ENCODE measurements at places on chromosomes 7 and 10.

DNA sequence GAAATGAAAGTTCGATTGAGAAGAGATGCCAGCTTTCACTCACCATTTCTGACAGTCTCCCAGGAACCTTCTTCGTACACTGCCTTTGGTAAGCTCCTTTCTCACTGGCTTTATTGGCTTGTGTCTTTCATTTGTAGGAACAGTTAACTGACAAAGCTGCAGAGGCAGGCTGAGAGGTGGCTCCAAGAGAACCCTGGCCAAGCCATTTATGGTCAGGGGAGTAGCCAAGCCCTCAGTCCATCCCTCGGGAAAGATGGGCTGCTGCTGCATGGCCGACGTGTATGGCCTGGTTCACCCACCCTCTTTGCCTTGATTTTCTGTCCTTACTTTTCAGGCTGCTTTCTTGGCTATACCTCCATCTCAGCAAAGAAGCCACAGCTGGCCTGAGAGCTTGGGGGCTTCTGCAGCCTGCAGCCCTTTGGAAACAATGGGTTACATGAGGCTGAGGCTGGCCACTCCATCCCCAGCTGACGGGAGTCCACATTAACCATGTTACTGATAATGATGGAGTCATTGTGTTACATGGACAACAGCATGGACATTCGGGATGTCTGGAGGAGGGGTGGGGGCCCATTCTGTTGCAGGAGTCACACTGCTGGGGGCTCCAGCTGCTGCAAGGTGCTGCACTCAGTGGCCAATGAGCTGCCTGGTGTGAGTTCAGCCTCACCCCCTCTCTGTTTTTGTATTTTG, at the start of gene OPALIN:
OPALIN (minus strand) TSS at position 152 of the 690 bp plus-strand sequence; CDS start at position 46, 106 bp downstream.
- no peak for DNase-seq

DNA sequence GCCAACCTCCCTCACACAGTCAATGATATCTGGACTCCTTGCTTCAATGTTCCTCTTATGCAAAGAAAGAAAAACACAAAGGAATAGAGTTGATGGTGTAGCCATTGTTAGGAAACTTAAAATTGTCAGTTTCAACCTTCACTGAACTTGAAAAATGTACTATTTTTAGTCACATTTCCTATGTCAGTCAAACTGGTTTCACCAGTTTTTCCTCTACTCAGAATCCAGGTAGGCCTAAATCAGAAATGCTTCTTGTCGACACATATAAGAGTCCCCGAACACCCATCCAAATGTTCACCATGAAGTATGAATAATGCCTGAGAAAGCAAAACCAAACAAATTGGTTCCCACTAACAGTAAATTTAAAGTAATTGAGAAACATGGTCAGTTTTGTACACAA, 42.4 kb upstream of the ZMYND11 start:
- DNase-seq, result no peak

- no peak for DNase-seq
These were observed 122.8 kb upstream of the CTTNBP2 start for GRCh38 chr7:117995850-117996650.

- DNase-seq, result no peak
These were observed 255.4 kb upstream of the MYO3A start for GRCh38 chr10:25678666-25679065.

DNA sequence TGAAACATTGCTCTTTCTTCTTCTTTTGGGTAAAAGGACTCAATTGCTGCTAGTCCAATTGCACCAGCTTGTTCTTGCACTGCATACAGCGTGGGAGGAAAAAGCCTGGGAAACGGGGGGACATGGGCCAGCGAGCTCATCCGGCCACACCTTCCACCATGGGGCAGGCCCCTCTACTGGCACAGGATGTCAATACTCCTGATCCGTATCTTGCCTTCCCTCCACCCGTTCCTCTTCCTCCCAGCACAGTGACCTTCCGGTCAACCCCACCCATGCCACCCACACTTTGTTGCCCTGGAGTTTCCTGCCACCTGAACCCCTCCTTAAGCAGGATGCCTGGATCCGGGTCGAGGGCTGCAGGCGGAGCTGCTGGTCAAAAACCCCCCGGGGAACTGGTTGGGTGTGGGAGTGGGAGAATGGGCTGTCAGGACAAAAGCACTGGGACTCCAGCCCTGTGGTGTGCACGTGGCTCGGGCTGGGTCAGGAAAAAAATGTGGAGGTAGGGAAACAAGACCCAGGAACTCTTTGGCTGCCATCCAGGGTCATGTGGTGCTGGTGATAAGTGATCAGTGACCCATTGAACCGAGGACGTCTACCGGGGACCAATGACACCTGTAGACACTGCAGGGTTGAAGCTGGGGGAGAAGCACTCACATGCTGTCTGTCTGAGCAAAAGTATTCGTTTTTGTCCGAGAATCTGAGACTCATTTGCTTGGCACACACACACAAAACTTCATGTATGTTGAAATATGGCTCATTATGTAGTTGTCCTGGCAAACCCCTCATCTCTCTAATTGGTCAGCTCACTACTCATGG, 8.1 kb downstream of the IL2RA start:
- no peak for DNase-seq

- DNase-seq, result no peak
These were observed 615.2 kb upstream of the FOXK1 start for GRCh38 chr7:4066626-4067475.

- DNase-seq, result no peak
These were observed 11.7 kb upstream of the GPR141 start for GRCh38 chr7:37671876-37672275.

DNA sequence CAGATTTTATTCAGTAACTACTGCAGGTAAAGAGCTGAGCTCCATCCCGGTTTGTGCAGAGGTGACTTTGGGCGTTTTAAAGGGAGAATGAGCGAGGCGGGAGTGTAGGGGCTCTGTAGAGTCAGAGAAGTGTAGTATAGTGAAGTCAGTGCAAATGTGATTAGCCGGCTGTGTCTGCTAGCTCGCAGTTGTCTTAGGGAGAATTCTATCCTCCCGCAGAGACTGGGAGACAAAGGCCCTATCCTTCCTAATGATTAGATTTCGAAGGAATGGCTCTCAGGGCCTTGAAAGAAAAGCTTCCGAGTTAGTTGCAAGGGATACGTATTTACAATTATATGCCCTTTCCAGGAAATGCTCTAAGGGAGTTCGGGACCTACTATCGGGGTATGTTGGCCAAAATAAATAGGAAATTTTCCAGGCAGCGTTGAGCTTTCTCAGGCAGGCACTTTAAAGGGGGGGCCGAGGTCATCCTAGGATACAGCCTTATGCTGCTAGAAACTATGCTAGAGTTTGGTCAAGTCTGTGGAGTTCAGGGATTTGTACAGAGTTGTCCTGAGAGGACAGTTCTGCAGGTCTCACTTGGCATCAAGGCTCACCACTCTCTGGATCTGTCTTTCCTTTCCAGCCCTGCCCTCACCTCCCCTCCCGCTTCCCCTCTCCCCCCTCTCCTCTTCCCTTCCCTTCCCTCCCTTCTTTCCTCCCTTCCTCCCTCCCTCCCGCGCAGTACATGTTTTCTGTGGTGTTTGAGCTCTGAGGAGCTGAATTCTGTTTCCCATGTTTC, 825 bp downstream of the MRPL32 start:
- DNase-seq, result no peak

DNA sequence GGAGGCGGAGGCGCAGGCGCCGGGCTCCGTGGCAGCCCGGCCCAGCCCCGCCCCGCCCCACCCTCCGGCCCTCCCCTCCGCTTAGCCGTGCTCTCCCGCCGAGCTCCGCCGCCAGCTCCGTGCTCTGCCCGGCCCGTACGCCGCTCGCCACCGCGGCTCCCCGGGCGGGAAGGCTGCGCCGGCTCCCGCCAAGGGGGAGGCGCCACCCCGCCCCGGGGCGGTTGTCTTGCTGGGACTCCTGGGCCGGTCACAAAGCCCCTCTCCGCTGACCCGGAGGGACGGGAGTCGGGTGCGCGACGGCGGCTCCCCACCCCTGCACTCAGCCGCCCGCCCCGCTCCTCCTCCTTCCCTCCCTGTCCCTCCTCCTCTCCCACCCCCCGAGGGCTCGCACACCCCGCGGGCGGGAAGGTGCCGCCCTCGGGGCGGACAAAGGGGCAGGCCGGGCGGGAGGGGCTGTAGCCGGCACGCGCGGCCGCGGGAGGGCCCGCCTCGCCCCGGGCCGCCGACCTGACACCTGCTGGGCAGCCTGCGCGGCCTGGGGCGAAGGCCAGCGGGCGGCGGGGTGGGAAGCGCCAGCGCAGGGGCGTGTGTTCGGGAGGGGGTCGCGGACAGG, 11.5 kb upstream of the SP8 start:
- no peak for DNase-seq

DNA sequence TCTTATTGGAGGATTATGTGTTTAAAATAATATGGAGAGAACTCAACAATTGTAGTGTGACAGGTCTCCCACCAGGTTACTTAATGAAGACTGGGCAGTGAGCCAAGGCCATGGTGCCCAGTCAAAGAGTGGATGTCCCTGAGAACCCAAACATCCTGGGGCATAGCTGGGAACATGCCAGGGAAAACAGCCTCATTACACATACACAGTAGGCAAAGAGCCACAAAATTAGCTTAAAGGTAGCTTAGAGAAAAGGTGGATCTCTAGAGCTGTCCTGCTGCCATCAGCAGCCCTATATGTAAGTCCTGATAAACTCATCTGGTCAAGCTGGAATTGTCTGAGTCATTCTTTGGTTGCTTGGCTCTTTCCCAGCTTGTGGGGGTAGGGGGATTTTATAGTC, 287.8 kb downstream of the PHF14 start:
- DNase-seq, result no peak

DNA sequence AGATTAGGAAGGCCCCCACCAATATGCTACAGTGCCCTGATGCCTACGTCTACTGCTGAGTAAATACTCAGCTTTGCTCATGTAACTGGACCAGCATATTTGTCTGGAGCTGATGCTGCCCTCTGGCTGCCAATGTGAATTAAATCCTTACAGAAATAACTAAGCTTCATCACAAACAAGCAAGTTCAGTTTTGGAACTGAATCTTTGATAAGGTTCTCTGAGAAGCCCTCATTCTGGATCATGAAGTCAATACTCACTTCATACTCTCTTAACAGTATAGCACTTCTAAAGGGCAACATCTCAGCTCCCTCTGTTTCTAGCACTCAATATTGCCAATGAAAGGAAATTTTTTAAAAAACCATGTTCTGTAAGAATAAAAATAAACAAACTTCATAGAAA, 246.7 kb downstream of the ETV1 start:
- no peak for DNase-seq

GRCh38 chr10:49360271-49361177, 35.4 kb downstream of the DRGX start:
- no peak for DNase-seq

DNA sequence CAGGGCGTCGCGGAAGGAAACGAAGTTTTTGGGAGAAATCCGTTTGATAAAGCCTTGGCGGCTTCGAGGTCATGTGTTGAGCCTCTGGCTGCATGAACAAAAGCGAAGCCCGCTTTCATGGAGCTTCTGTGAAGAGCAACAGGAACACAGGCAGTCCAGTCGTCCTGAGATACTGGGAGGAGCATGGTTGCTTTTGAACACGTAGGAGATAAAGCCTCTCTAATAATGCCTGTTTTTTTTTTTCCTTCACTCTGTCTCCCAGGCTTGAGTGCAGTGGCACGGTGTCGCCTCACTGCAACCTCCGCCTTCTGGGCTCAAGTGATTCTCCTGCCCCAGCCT, 473 bp upstream of the ZNF32 start:
- no peak for DNase-seq

DNA sequence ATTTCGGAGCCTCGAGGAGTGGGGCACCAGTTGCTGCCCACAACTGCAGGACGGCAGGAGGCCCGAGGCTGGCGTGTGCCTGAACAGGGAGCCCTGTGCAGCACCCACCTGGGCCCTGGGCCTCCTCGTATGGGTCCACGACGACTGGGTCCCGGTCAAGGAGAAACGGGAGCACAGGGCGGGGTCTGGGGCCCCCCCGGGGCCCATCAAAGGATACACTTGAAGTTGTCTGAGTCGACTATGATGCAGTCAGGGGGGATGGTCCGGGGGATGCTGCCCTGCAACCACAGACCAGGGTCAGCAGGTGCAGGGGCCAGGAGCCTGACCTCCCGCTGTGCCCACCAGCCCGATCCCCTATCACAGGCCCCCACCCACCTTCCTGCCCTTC, 28.5 kb upstream of the NKX6-2 start:
- no peak for DNase-seq

DNA sequence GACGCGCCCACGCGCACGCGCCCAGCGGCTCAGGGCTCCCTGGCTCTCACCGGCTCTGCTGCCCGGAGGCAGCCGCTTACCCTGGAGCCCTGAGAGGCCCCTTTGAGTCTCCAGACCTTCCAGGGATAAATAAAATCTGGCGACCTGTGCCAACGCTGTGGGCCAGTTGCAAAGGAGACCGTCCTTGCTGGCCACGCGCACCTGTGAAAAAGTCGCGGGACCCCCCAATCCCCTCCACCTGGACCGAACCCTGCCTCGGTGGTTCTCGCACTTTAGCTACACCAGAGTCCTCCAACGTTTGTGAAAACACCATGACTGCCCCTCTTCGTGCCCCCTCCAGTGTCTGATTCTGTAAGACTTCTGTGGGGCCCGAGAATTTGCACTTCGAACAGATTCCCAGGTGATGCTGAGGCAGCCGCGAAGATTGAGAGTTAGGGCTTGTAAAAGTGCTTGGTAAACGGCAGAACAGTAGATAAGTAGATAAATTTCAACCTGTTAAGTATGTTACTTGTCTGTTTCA, 102.4 kb upstream of the SVIL start:
- no peak for DNase-seq

- DNase-seq, result no peak
These were observed 113.4 kb downstream of the DIP2C start for GRCh38 chr10:576130-576465.

- DNase-seq, result no peak
These were observed 296.0 kb upstream of the MKI67 start for GRCh38 chr10:128422190-128422589.

- DNase-seq, result no peak
These were observed 22.8 kb downstream of the LRRC17 start for GRCh38 chr7:102935450-102936115.

GRCh38 chr10:74827045-74827441, 643 bp downstream of the KAT6B start:
- DNase-seq, result no peak

- DNase-seq, result peak; percentile 31
These were observed 166.3 kb downstream of the NEURL1 start for GRCh38 chr10:103659674-103660363.

GRCh38 chr7:24912424-24912823, 67.6 kb downstream of the OSBPL3 start:
- DNase-seq, result no peak

All from activated naive CD4-positive, alpha-beta T cell (primary cell).